ENCODE measurements at places on chromosomes 2 and 18.

DNA sequence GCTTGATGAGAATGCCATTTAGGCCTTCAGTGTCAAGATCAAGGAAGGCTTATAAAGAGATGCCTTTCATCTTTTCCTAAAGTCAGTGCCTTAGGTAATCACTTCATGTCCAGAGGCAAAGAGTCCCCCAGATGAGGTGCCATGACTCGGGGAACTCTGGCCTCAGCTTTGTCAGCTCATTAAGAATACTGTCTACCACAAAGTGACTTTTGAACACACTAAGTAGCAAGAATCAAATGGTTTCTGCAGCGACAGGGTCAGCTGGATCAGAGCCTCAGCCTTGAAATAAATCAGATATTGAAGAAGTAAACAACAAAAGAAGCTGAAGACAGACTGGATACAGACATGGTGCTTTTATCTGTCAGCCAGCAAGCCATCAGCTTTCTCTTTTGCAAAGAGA, 120.1 kb upstream of the SLC39A10 start:
- DNase-seq, result no peak

GRCh38 chr2:115624332-115624731, 1181.9 kb downstream of the DPP10 start:
- no peak for DNase-seq

DNA sequence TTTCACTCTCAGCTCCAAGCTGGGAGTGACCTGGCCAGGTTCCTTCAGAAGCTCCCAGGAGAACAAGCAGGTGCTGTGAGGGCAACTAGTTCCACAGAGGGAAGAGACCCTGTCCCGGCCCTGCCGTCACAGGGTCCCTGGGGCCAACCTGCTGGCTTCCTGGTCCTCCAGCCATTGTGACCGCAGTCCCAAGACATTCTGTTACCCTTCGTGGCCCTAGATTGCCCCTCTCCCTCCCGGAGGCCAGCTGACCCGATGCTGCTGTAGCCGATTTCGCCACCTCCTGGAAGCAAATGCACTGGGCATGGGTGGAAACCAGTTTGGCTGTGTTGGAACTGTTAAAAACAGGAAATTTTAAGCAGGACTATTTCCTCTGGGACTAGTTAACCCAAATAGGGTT, 55.4 kb downstream of the EPAS1 start:
- DNase-seq, result no peak

- no peak for DNase-seq
These were observed 1045.8 kb downstream of the CNTNAP5 start for GRCh38 chr2:125070726-125071505.

- no peak for DNase-seq
These were observed 86.5 kb upstream of the ACAA2 start for GRCh38 chr18:49899657-49900330.

DNA sequence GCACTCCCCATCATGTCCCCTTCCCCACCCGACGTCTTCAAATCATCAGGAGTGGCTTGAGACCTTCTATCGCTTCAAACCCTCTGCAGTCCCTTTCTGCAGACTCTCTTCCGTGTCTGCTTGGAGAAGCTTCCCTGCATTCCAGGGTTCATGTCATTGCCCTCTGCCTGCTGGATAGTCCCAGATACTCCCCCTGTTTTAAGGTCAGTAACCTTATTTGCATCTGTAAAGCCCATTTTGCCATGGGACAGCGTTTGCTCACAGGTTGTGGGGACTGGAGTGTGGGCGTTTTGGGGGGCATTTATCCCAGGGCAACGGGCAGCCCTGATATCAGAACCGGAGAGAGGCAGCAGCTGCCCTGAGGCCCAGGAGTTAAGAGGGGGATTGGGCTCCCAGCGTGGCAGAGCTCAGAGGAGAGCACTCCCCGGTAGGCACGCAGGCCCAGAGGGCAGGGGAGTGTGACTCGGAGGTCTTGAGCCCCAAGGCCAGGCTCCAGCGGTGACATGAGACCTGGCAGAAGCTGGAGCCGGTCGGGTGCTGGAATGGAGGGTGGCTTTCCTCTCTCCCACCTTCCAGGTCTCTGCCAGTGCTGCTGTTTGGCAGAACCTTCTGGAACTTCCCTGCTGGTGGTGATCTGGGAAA, 73.8 kb downstream of the RTP5 start:
- DNase-seq, result no peak
